Endothelial cell of coronary artery (primary cell): ENCODE measurements at places on chromosomes 16 and 17. TPM values are rescaled to one million over a fixed set of nuclear protein-coding genes. Genes with fewer than 3 reads are reported as not detected.

Gene C17orf78
- total RNA-seq, result not detected in 2 replicates

Gene TP53TG3E
- not detected in 2 replicates for total RNA-seq

Gene ZG16
- not detected in 2 replicates for total RNA-seq

Gene EMP2
- total RNA-seq, result 7.7 and 8.8 TPM in 2 replicates

Gene VPS4A
- total RNA-seq, result 36.7 and 39.8 TPM in 2 replicates
